ENCODE measurements at places on chromosomes 3 and 15. TPM values are rescaled to one million over a fixed set of nuclear protein-coding genes. Genes with fewer than 3 reads are reported as not detected.

Gene UCN2
- not detected for total RNA-seq

Gene UBAP1L
- 12.0 TPM for total RNA-seq

Gene MLF1
- total RNA-seq = 9.8 TPM

Gene TIPARP
- total RNA-seq = 41.7 TPM

Gene LRRIQ4
- total RNA-seq = not detected

Gene MYRIP
- 2.9 TPM for total RNA-seq

Gene CHL1
- 290 TPM for total RNA-seq

Gene LRCH3
- 71.7 TPM for total RNA-seq

Gene LRTM1
- not detected for total RNA-seq

Gene GOLGA6D
- not detected for total RNA-seq

Gene GBE1
- 31.8 TPM for total RNA-seq

Gene FETUB
- total RNA-seq = not detected

Gene ATP2B2
- total RNA-seq = 0.42 TPM

Gene PTH1R
- total RNA-seq = 13.8 TPM

Gene OCA2
- 19.7 TPM for total RNA-seq

Measured in tibial nerve (tissue), 4 donors.